A673 (cell line): ENCODE measurements at places on chromosomes 11 and 22. TPM values are rescaled to one million over a fixed set of nuclear protein-coding genes. Genes with fewer than 3 reads are reported as not detected.

NAV2 gene
- 0.07 TPM in 1 of 2 replicates, not detected in the other for total RNA-seq

GRCh38 chr11:34238966-34239365, 118.8 kb downstream of the ABTB2 start:
- no peak for DNase-seq

GRCh38 chr11:20178976-20179375, 18.7 kb upstream of the DBX1 start:
- DNase-seq = no peak

KLHDC7B gene
- 1.4 and 1.6 TPM in 2 replicates for total RNA-seq

GRCh38 chr11:30987819-30988218, 381.7 kb downstream of the DCDC1 start:
- no peak for DNase-seq

OR8G1 gene
- total RNA-seq = not detected in 2 replicates

DNA sequence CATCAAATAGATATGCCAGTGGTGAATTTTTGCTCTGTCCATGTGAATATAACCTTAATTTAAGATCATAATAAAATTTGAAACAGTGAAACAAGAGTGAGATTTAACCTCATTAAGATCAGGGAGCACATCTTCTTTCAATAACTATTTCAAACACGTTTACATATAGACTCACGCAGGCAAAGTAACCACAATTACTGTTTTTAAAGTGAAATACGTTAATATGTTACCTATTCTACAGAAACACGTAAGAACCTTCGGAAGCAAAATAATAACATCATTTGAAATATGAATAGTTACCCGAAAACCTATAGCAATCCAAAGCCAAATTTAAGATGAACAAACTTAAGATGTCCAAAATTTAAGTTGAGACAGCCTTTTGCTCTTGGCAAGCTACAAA, 136.2 kb upstream of the ZC3H12C start:
- DNase-seq = no peak

TUBA8 gene
- total RNA-seq = 3.0 and 3.1 TPM in 2 replicates
